ENCODE measurements at places on chromosomes 1 and 21. TPM values are rescaled to one million over a fixed set of nuclear protein-coding genes. Genes with fewer than 3 reads are reported as not detected.

Gene CYP4X1
- total RNA-seq, result 0.17 TPM

Gene GNG12
- total RNA-seq, result 166 TPM

Gene AQP10
- not detected for total RNA-seq

Gene NFASC
- total RNA-seq, result 19.1 TPM

Gene S100A7
- total RNA-seq, result not detected

Gene ANGPTL3
- not detected for total RNA-seq

Gene CRNN
- not detected for total RNA-seq
